ENCODE measurements at places on chromosomes 1 and 21.

- no peak for DNase-seq
Observed at GRCh38 chr1:109788695-109789521, 25.2 kb upstream of the EPS8L3 start.

GRCh38 chr1:39490596-39491145 lies 765 bp upstream of the BMP8A start:
- peak; percentile 22 for DNase-seq

GRCh38 chr1:159090286-159091179 lies 14.0 kb upstream of the AIM2 start:
- DNase-seq, result no peak

GRCh38 chr21:45468971-45469272 lies 64.0 kb downstream of the COL18A1 start:
- DNase-seq, result no peak

GRCh38 chr1:115067161-115067859 lies 22.0 kb downstream of the TSPAN2 start:
- DNase-seq, result no peak

DNA sequence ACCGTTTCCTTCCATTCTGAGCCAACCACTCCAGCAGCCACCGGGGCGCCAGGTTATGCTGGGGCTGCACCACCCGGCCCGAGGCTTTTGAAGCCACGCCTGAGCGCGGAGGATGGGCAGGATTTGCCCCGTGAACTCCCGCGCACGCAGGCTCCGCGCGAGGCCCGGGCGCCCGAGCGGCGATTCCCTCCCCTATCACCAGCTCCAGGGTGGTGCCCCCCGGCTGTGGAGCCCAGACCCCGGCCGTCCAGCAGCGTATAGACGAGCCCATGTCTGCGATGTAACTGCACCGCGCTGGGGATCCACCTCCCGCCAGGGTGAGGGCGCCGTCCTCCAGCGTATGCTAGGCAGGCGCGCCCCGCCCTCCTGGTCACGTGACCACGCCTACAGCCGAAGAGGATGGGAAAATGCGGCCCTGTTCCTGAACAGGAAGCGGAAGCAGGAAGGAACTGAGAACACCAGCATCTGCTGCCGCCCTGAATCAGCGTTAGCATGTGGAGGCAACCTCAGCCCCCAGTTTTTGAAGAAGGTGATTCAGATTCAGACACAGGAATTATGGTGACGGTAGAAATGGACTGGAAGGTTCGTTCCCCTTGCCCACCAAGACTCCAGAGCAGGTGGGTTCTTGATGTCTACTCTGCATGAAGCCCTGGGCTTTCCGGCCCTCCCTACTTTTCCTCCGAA lies 46.0 kb downstream of the VPS26C start:
- peak; percentile 97 for DNase-seq

DNA sequence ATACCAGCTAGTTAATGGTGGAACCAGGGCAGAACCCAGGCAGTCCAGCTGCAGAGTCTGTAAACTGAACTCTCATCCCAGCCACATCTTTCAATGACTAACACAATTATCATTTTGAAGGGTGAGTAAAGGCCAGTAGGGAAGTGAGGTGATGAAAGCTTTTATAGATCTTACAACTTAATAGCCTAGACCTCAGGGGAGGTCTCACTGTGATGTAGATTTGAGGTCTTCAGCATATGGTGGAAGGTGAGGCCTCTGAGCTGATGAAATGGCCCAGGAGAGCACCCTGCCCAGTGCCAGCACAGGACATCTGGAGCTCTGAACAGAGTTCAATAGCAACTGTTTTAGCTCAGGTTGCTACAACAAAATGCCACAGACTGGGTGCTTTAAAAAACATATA lies 44.8 kb upstream of the POU2F1 start:
- DNase-seq, result no peak

GRCh38 chr1:208374391-208374941 lies 130.3 kb upstream of the PLXNA2 start:
- no peak for DNase-seq

DNA sequence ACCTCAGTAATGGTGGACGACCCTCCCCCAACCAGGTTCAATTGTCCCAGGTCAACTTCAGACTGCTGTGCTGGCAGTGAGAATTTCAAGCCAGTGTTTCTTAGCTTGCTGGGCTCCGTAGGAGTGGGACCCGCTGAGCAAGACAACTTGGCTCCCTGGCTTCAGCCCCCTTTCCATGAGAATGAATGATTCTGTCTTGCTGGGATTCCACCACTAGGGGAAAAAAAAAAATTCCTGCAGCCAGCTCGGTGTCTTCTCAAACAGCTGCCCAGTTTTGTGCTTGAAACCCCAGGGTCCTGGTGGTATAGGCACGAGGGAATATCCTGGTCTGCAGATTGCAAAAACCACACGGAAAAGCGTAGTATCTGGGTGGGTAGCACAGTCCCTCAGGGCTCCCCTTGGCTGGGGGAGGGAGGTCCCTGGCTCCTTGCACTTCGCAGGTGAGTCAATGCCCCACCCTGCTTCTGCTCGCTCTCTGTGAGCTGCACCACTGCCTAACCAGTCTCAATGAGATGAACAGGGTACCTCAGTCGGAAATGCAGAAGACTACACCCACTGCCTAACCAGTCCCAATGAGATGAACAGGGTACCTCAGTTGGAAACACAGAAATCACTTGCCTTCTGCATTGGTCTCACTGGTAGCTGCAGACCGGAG lies 41.5 kb downstream of the GBP6 start:
- DNase-seq, result no peak

DNA sequence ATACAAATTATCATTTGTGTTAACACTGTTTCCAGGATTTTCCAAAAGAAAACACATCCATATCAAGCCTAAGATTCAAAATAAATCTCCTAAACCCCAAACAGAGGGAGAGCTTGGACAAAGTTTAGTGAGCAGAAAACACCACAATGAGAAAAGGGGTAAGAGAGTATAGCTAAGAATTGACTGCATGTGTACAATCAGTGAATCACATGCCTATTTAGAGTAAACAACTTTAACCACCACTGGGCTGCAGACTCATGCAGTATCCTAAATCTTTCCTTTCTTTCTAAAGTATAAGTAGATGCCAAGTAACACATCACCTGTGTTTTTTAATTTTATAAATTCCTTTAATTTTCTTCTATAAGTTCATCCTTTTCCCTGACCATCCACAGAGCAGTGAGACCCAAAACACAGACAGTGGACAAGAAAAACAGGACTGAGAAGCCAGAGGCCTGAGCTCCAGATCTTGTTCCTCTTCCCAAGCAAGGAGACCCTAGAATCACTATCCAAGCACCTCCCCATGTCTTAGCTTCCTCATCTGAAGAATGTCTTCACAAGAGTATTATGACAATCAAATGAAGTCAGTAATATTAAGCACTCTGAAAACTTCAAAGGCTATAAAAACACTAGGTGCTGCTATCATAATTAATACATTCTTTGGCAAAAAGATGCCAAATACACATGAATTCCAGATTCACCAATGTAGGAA lies 93.1 kb downstream of the VAV3 start:
- DNase-seq, result no peak

GRCh38 chr1:9201401-9202239 lies 33.0 kb upstream of the H6PD start:
- no peak for DNase-seq

DNA sequence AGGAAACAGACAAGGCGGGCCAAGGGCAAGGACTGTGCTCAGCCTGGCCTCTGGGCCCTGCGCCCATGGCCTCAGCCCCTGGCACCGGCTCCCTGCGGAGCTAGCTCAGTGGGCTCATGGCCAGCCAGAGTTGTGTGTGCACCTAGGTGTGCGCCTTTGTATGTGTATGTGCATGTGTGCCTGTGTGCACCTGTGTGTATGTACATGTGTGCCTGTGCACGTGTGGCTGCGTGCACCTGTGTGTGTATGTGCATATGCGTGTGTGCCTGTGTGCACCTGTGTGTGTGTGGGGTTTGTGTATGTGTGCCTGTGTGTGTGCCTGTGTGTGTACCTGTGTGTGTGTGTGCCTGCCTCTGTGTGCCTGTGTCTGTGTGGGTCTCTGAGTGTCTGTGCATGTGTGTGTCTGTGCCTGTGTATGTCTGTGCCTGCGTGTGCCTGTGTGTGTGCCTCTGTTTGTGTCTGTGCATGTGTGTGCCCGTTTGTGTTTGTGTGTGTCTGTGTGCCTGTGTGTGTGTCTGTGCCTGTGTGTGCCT lies 7.4 kb downstream of the GPR137B start:
- no peak for DNase-seq

DNA sequence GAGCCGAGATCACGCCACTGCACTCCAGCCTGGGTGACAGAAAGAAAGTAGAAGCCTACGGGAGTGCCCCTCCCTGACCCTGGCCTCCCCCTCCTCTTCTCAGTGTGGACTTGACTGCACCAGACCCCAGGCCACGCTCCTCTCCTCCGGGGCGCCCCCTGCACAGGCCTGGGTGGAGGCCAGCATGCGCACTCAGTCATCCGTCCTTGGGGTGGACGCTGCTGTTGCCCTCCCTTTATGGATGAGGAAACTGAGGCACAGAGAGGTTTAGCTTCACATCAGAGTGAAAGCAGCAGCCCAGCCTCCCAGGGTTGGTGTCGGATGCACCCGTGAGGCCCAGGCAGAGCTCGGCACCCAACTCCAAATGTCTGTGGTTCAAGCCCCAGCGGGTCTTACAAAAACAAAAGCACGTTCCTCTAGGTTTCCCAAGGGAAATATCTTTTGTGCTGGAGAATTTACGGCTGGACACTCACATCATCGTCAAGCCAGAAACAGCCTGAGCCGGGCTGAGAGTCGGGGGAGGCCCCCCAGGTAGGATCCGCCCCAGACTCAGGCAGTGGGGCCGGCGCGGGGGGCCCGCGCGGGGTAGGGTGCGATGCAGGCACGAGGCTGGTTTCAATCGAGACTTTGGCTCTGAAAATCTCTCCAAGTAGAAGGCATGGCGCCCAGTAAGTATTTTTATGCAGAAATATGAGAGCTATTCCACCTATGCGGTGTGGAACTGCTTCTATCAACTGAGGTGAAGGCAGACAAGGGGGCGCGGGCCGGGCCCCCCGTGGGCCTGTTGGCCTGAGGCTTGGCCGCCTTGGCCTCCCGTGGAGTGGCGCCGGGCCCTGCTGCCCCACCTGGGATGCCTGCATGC lies 36.6 kb downstream of the MORN1 start:
- no peak for DNase-seq

DNA sequence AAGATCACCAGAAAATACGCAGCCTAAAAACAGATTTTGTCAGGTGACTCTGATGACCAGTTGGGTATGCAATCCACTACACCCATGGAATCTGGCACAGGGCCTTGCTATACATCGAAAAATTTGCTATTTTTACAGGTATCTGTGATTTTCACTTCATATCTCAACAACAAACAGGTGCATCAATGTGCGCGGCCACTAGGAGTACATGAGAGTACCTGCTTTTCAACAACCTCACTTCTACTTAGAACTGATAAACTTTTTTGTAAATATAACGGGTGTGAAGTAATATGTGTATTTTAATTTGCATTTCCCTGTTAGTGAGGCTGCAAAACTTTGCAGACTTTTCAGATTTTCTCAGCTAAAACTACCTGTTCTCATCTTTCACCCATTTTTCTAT lies 80.8 kb downstream of the SLC45A1 start:
- no peak for DNase-seq

GRCh38 chr1:92505015-92505692 lies 18.4 kb upstream of the GFI1 start:
- no peak for DNase-seq

GRCh38 chr1:113252166-113252565 lies 138.1 kb upstream of the MAGI3 start:
- no peak for DNase-seq

- no peak for DNase-seq
Observed at GRCh38 chr1:104592926-104593325, 843.2 kb downstream of the AMY1C start.

- no peak for DNase-seq
Observed at GRCh38 chr21:32842146-32842545, 70.6 kb upstream of the PAXBP1 start.

DNA sequence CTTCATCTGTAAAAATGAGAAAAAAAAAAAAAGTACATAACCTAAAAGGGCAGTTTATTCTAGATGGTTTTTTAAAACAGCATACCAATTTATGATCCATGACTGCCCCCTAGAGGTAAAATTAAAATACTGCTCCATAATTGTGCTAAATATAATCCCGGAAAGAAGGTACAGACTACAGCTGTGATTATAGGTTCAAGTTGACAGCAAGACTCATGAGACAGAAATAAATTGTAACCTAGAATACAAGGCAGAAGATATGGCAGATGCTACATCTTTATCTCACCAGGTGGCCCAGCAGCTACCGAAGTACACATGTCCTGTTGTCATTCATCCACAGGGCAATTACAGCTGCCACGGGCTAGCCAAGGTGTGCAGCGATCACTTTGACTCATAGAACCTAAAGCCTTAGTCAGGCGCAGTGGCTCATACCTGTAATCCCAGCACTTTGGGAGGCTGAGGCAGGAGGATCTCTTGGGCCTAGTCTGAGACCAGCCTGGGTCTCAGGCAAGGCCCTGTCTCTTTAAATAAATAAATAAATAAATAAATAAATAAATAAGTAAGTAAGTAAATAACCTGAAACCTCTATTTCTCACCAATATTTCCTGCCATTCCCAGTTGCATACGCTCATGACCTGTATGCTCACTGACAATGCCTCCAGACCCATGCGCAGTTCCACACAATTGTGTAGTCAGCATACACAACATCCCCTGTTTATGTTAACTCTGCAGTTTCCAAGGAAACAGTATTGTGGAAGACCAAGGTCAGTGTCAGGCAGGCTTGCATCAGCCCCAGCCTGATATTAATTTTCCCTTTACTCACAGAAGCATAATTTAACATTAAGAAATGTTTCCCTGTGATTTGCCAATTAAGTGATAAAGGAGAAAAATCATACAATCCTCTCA lies 18.3 kb upstream of the PPIE start:
- no peak for DNase-seq

DNA sequence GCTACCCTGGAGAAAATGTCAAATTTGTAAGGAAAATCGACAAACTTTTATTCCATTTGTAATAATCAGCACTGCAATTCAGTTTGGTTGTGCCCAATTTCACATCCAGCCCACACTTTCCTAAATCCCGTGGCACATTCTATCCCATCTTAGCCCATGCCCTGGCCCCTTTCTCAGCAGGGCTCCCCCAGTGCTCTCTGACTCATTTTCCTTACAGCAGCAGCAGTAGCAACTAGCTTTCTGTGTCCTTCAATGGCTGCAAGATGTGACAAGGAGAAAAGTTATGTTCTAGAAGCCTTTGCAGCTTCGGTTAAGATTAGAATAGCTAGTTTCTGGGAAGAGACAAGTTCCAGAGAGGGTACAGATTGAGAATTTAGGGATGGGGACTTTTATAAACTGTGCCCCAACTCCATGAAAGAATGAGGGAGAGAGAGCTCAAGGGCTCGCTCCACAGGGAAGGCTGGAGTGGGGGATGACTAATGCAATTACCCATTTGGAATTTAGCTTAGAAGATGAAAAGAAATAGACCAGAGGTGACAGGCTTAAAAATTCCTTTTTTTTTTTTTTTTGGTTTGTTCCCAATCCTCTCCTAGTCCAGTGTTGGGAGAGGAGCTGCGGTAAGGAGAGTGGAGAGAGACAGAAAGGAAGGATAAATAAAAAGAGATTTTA lies 47.0 kb upstream of the POU2F1 start:
- DNase-seq, result no peak

All from stimulated activated CD4-positive, alpha-beta T cell treated with anti-CD3 and anti-CD28 coated beads, Interleukin-4, amount 100 ng/mL, for 1 hour (primary cell).